ENCODE measurements at places on chromosomes 4 and X.

DNA sequence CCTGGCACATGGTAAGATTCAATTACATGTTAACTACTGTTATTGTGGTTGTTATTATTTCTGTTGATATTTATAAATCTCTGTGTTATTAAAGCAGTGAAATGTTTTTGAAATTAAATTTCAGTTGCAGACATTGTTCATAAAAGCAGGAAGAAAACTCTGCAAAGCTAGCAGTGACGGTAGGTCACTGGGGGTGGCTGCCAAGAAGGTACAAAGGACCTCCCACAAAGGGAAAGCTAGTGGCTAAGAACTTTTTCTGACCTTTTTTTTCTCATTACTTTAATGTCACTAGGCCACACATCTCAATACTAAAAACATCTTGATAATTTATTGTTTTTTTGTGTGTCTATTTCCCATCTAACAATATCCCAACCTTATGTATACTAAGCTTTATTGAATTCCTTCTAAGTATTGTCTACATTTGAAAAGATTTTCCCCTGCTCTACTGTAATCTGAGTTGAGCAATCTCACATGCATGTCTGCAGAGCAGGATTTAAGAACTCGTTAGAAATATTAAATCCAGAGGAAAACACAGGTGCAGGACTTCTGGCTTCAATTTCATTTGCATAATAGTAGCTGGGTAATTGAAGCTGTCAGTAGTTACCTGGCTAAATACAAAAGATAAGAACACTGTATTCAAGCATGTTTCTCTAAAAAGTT lies 197.3 kb downstream of the CFAP299 start:
- no peak for DNase-seq
- H3K27me3 ChIP-seq = no peaks in the 10 kb centered on the region

- peaks cover 10% of the 10 kb centered on the region for H3K27me3 ChIP-seq
- no peak for DNase-seq
- no peaks in the 10 kb centered on the region for H3K4me1 ChIP-seq
- H3K4me3 ChIP-seq = no peak overlapping the region
- H3K36me3 ChIP-seq = no peaks in the 10 kb centered on the region
- no peak overlapping the region for H3K27ac ChIP-seq
Measured at GRCh38 chr4:5996641-5997040, 21.6 kb downstream of the C4orf50 start.

- no peak overlapping the region for H3K4me3 ChIP-seq
- peaks cover 4% of the 10 kb centered on the region for H3K27me3 ChIP-seq
- H3K27ac ChIP-seq = no peak overlapping the region
- DNase-seq = no peak
- H3K4me1 ChIP-seq = no peaks in the 10 kb centered on the region
Measured at GRCh38 chrX:134746410-134746785, 88.1 kb upstream of the PLAC1 start.

- H3K36me3 ChIP-seq = no peaks in the 10 kb centered on the region
- peaks cover 7% of the 10 kb centered on the region for H3K4me1 ChIP-seq
- no peak overlapping the region for H3K4me3 ChIP-seq
- DNase-seq = no peak
- no peak overlapping the region for H3K27ac ChIP-seq
Measured at GRCh38 chr4:64882311-64883086, 473.2 kb upstream of the TECRL start.

GRCh38 chrX:119529345-119530276 lies 35.6 kb downstream of the STEEP1 start:
- DNase-seq = no peak
- no peak overlapping the region for H3K27ac ChIP-seq
- H3K36me3 ChIP-seq = no peaks in the 10 kb centered on the region

Data from activated naive CD4-positive, alpha-beta T cell treated with anti-CD3 and anti-CD28 coated beads, Interleukin-2, amount 10 ng/mL, durations not matched to agents 7 days and 5 days (primary cell).